ENCODE measurements at places on chromosomes 16 and 17.

DNA sequence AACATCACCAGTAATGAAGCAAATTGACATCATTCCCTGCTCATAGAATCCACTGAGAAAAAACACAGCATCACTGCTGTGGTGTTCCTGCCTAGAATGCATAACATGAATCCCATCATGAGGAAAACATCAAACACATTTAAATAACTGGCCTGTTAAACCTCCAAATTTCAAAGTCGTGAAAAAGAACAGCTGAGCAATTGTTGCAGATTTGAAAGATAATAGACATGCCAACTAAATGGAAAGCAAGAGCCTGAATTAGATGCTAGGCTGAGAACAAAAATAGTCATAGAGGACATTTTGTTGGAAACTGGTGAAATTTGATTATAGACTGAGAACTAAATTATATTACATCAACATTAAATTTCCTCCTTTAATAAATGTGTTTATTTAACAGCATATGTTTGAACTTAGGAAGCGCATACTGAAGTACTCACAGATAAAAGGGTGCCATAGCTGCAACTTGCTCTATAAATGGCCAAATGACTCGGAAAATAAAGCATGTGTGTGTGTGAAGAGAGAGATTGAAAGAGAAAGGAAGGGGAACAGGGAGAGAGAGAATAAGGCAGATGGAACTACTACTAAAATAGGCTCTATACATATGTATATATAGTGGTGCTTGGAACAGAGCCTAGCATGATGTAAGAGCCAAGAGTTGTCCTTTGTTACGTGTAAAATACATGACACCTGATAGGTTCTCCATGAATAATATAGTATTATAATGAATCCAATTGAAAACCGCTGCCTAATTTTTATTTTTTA, 305.0 kb upstream of the MON1B start:
- peaks cover 9% of the 10 kb centered on the region for H3K4me1 ChIP-seq
- no peaks in the 10 kb centered on the region for H3K36me3 ChIP-seq
- DNase-seq = no peak
- H3K27ac ChIP-seq = no peak overlapping the region
- no peak overlapping the region for H3K4me3 ChIP-seq

DNA sequence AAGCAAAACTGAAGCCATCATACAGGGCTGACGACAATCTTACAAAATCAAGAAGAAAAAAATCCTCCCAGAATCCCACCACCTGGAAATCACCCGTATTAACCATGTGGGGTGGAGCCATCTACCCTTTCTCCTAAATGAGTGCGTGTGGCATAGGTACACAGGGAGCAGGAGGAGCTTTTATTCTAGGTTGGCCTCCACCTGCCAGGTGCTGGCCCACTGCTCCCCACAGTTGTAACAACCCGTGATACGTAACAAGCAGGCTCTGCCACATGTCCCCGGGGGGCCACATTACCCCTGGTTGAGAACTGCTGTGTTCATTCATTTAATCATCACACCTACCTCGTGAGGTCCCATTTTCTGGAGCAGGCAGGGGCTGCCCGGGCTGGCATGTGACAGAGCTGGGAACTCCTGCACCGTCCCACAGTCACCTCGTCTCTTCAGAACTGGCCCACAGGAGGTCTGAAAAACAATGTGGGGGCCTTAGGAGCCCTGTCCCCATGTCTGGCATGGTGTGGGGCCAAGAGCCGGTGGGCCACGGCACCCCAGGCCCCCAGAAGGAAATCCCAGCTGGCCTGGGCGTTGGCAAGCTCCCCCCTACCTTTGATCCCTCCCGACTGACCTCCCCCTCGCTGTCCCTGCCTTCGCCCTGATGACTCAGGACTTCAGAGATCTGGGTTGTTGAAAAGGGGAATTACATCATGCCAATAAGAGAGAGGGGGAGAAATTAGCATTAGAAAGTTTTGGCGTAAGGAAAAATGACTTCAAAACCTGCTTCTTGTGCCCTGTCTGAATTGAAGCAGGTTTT, 12.9 kb downstream of the CMIP start:
- H3K36me3 ChIP-seq = peaks cover 8% of the 10 kb centered on the region
- peaks cover 56% of the 10 kb centered on the region for H3K4me1 ChIP-seq
- no peak for DNase-seq
- H3K4me3 ChIP-seq = no peak overlapping the region
- H3K27ac ChIP-seq = peak overlapping the region; percentile 62

DNA sequence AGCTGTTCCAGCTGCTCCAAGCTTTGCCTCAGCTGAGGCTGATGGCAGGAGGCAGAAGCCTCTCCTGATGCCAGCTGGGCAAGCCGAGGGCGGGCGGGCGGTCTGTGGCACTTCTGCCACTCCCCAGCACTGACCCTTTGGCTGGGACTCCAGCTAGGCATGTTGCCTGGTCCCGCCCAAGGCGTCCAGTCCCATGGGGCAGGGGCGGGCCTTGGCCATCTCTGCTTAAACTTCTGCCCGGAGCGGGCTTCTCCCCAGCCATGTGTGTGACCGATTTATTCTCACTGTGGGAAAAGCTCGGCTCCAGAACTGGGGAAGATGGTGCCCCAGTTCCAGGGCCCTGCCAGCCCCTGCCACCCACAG, 349.1 kb downstream of the SEC14L1 start:
- no peaks in the 10 kb centered on the region for H3K27me3 ChIP-seq
- no peak for DNase-seq
- no peak overlapping the region for H3K4me3 ChIP-seq

DNA sequence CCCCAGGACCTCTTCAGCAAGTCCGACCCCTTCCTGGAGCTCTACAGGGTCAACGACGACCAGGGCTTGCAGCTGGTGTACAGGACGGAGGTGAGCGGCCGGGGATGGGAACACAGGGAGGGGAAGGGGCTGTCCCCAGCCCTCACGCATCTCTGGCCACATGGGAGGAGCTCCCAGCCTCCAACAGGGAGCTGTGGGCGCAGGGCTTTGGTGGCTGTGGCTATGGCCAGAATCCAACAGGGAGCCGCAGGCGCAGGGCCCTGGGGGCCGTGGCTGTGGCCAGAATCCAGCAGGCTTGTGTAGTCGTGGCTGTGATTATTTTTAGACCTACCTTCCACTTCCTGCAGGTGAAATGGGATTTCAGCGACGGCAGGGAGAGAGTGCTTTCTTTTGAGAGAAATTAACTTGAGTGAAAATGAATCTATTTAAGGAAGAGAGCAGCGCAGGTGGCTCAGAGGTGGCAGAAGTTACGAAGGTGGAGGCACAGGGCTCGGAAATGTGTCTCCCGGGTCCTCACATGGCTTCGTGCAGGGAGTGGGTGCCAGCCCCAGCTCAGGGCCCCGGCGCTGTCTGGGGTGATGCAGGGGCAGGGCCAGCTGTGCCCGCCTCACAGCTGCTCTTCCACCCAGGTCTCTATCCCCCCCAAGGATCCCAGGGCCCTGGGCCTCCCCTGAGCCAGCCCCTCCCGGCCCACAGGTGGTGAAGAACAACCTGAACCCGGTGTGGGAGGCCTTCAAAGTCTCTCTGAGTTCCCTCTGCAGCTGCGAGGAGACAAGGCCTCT, 9.4 kb downstream of the CPNE7 start:
- H3K36me3 ChIP-seq = no peaks in the 10 kb centered on the region
- H3K4me3 ChIP-seq = no peak overlapping the region
- no peak for DNase-seq
- H3K27ac ChIP-seq = no peak overlapping the region
- H3K4me1 ChIP-seq = no peaks in the 10 kb centered on the region

GRCh38 chr17:41992576-41992975, 24.7 kb downstream of the DNAJC7 start:
- no peaks in the 10 kb centered on the region for H3K27me3 ChIP-seq
- no peak for DNase-seq
- no peak overlapping the region for H3K4me3 ChIP-seq
- peaks cover 7% of the 10 kb centered on the region for H3K4me1 ChIP-seq
- peaks cover 14% of the 10 kb centered on the region for H3K36me3 ChIP-seq
- H3K27ac ChIP-seq = peak overlapping the region; percentile 23

Data from neural crest cell (in vitro differentiated cells).